ENCODE measurements at places on chromosomes 3 and 15. TPM values are rescaled to one million over a fixed set of nuclear protein-coding genes. Genes with fewer than 3 reads are reported as not detected.

The HESX1 gene
- 0.52 TPM for polyA plus RNA-seq

DNA sequence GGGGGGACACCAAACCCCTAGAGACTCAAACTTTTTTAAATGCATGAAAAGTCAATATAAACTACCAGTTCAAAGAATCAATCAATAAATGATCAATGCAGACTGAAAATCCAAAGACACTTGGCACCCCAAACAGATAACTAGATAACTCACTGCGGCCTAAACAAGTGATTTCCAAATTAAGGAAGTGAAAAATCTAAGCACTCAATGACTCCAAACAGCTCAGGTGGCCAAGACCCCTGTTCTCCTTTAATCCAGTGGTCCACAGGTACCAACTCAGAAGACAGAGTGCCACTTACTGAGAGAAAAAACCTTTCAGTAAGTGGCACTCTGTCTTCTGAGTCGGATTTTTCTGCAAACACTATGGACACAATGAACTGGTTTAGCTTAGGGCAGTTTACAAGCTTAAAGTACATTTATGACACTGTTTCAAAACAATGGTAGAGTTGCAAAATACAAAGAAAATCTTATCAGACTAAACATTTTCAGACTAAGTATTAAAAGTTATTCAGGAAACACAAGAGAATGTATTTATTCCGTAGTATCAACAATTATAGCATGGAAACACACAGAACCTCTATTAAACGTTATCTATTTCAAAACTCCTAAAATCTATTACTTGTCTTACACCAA, 4.7 kb downstream of the DLG1 start:
- no peak for DNase-seq

DNA sequence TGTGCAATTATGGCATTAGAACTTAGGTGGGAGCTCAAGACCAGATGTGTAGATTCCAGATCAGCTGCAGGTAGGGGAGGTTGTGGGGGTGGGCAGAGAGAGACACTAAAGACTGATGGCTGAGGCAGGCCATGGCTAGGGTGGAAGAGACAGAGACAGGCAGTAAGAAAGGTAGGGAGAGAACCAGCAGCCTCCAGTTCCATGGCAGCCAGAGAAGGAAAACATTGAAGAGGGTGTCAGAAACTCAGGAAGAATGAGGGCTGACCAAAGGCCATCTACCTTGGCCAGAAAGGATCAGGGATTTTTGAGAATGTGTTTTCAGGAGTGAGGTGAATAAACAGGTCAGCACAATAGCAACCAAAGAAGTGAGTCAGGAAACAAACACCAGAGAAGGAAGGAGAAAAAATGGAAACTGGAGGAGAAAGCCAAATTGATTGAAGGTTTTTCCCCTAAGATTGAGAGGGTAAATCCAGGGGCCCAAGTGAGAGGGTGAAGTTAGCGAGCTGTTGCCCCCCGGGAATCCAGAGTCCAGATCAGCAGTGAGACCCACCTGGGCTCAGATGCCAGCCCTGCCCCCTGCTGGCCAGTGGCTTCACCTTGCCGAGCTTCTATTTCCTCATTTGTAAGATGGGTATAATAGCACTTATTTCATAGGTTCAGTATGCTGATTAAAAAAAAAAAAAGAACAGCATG, 41.0 kb downstream of the ABHD2 start:
- DNase-seq: peak; percentile 69

- DNase-seq: no peak
Measured at GRCh38 chr15:64562003-64562640, 101.7 kb downstream of the ZNF609 start.

- DNase-seq: no peak
Measured at GRCh38 chr3:113498221-113499005, 16.5 kb downstream of the SPICE1 start.

DNA sequence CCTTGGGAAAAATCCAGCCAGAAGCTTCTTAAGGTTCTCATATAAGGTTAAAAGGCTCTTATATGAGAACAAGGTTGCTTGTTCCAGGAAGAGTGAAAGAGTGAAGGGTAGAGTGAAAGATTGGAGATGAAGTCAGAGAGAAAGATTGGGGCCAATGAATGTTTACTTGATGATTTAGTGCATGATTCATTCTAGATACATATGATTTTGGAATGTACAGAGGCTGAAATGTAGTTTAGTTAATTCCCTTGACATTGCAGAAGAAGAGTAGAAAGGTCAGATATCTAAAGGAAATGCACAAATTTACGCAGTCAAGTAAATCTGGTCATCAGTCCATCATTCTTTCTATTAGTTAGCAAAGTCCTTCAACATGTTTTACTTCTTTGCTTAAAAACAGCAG, 619.8 kb upstream of the ZNF717 start:
- no peak for DNase-seq

The PARP9 gene
- 34.8 TPM for polyA plus RNA-seq

The MST1 gene
- 509 TPM for polyA plus RNA-seq

GRCh38 chr15:22912256-22912655, 67.9 kb downstream of the CYFIP1 start:
- no peak for DNase-seq

DNA sequence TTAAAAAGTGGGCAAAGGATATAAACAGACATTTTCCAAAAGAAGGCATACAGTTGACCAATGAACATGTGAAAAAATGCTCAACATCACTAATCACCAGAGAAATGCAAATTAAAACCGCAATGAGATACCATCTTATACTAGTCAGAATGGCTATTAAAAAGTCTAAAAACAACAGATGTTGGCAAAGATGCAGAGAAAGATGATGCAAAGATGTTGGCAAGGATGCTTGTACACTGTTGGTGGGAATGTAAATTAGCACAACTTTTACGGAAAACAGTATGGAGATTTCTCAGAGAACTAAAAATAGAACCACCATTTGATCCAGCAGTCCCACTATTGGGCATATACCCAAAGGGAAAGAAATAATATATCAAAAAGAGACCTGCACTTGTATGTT, 53.5 kb downstream of the TLNRD1 start:
- no peak for DNase-seq

- DNase-seq: no peak
Measured at GRCh38 chr3:7573330-7573729, 712.4 kb downstream of the GRM7 start.

DNA sequence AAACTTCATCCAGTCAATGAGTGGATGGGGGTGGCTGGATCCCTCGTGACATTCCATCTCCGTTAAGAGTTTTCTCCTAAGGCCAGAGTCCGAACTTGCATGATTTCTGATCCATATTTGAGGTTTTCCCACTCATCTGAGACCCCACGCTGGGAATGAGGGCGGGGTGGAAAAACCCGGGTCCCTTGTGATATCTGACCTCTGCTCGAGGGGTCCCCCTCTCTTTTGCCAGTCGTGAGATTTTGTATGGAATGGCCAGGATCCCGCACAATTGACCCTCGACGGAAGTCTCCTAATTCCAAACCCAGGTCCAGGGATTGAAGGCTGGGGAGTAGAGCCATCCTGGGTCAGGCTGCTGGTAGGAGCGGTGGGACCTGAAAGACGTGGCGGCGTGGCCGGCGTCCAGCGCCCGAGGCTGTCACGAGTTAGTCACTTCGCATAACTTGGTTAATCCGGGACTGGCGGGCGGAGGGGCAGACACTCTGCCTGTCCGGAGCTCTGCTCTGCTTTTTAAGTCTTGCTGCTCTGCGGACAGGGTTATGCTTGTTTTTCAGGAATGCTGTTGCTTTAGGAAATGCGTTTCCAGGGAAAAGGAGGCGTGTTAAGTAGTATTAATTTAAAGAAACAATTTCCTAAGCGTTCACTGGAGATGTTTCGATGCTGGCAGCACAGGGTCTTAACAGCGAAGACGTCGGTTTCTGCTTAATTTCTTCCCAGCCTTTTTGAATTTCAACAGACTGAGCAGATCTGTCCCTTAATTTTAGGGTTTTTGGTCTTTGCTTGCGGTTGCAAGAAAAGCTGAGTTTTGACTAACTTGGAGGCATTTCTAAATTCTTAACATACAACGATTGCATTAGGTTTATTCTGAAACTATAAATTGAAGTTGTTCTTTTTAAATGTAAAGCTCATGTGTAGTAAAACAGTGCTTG, 69.7 kb upstream of the LRRFIP2 start:
- peak; percentile 77 for DNase-seq

The SCN5A gene
- not detected for polyA plus RNA-seq

The TMEM266 gene
- not detected for polyA plus RNA-seq

DNA sequence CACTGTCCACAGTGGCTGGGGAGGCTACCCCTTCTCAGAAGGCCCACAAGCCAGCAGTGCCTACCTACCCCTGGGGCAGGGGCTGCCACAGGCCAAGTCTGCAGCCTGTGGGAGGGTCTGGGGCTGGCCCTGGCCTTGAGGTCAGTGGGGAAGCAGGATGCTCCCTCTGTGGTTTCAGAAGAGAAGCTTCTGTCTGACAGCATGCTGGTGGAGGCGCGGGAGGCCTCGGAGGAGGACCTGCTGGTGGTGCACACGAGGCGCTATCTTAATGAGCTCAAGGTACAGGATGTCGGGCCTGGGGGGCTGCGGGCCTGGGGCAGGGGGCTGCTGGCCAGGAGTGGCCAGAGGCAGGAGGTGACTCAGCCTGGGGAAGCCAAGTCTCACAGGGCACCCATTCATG, 3.2 kb downstream of the HDAC11 start:
- no peak for DNase-seq

DNA sequence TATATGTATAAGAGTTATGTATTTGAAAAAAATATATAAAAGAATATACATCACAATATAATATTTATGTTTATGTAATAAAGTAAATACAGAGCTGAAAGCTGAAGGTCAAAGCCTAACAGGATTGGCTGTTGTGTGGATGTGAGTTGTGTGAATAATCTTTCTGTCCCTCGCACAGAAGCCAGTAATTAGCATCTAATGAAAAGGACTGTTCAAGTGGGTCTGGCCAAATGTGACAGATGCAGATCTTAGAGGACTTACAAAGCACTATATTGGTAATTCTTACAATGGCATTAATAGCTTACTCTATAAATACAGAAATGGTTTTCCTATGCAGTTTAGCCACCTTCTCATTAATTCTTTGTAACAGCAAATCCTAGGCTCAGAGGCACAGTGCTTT, 2.4 kb downstream of the MKRN3 start:
- no peak for DNase-seq

DNA sequence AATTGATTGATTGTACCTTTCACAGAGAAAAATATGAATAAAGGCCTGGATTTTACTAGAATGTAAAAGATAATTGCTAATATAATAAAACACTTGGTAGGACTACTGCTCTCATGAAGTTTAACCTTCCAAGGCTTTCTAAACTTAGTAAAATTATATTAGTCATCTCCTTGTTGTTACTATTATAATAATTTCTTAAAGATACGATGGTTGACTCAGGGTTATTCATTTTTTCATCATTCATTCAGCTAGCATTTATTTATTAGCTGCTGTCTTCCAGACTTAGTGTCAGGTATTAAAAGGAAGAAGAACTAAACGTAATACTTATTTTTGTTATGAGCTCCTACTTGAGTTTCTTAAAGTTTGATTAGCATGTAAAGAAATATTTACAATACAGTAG, 771.6 kb upstream of the NR2F2 start:
- DNase-seq: no peak

DNA sequence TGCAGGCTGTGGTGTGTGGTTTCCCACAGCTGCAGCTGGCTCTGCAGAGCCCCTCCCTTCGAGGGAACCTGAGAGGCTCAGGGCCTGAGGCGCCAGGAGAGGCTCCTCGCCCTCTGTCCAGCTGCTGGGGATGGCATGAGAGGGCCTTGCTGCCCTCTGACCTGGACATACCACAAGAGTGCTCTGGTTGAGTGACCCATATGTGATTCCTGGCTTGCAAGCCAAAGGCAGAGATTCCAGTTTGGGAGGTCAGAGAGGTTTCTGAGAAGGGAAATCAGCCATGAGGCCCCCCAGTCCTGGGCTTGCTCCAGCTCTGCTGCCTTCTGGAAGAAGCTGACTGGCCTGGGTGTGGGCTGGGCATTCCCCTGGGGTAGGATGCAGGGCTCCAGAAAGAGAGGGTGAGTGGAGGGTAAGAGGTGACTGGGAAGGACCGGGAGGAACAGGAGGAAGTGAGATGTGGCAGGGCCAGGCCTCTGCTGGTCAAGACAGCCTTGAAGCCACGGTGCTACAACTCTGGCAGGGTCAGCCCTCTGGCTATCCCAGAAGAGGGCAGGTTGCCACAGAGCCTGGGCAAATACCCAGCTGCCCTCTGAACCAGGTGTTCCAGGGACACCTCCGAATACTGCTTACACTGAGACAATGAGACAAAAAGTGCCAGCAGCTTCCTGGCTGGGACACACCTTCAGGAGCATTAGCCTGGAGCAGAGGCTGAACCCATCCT, 16.0 kb upstream of the SRP14 start:
- no peak for DNase-seq

DNA sequence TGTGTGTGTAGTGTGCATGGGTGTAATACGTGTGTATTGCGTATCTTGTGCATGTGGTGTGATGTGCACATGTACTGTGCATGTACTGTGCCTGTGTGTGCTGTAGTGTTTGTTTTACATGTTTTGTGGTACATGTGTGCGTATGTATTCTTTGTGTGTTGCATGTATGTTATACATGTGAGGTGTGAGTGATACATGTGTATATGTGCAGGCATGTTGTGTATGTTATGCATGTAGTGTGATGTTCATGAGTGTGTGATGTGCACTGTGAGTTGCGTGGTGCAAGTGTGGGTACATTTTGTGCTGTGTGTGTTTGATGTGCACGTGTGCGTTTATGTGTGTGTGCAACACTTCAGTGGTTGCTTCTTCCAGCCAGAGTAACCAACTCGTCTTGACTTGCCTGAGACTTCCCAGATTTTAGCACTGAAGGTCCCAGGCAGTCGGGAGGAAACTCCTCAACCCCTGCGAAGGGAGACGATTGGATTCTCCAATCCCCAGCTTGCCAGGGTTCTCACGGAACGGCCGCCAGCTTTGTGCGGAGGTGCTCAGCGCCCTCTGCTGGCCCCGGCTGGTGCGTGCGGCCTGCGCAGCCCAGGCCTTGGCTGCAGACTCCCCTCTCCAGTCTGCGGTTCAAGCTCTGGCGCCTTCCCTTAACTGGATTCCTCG, 3.6 kb downstream of the GALNT15 start:
- peak; percentile 78 for DNase-seq

- DNase-seq: no peak
Measured at GRCh38 chr3:193711166-193711485, 118.1 kb downstream of the OPA1 start.

The GPR62 gene
- polyA plus RNA-seq: 0.07 TPM

GRCh38 chr3:113097960-113098447, 107.2 kb downstream of the GTPBP8 start:
- DNase-seq: no peak

The VPS33B gene
- polyA plus RNA-seq: 4.9 TPM

- DNase-seq: no peak
Measured at GRCh38 chr3:123724306-123724705, 139.5 kb upstream of the HACD2 start.

DNA sequence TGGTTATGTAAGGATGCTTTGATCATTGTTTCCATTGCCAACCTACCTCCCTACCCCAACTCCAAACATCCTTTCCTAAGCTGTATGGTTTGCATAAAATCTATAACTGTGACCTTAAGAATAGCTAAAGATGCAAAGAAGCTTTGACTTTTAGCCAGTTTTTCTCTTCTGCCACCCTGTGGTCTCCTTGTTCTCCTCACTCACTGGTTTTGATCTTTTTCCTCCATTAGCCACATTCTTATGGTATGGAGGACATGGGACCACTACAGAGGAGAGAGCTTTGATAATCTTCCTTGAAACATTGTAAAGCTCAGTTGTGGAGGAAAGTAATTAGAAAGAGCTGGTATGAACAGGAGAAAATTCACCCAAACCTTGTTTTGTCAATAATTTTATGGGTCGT, 115.9 kb downstream of the NEK11 start:
- DNase-seq: no peak

Data from liver (tissue), 10 donors.